Renal pelvis (tissue), 12 donors: ENCODE measurements at places on chromosomes 6 and 20.

DNA sequence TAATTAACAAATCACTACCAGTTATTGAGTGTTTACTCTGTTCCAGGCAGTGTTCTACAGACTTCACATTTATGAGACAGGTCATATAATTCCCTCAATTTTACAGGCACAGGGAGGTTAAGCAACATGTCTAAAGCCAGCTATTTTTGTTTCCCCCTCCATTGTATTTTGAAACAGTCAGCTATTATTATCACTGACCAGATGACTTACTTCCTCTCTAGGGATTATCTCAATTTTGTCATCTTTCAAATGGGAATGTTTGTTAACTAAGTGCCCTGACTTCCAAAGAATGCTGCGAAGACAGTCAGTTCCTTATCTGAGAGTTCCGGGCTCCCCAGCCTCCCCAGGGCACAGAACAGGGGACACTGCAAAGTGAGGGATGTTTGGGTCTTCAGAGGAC lies 5.6 kb upstream of the CNPY3 start:
- DNase-seq, result no peak

GRCh38 chr6:74311431-74311830 lies 615.4 kb downstream of the CD109 start:
- DNase-seq, result no peak

- DNase-seq, result no peak
Measured at GRCh38 chr6:20198156-20198774, 14.0 kb downstream of the MBOAT1 start.

DNA sequence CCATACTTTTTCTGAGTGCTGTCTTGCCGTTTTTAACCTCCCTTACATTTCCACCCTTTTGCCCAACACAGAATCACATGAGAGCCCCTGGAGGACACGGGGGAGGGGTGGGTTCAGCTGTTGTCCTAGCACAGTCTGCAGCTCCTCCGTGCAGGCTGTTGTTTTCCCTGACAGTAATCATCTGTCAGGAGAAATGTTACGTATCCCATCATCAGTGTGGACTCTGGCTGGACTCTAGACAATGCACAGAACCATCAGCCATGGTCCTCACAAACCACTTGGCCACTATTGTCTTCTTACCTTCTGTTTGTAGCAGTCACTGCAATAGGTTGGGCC lies 92.1 kb downstream of the RIN2 start:
- DNase-seq, result peak; percentile 40

DNA sequence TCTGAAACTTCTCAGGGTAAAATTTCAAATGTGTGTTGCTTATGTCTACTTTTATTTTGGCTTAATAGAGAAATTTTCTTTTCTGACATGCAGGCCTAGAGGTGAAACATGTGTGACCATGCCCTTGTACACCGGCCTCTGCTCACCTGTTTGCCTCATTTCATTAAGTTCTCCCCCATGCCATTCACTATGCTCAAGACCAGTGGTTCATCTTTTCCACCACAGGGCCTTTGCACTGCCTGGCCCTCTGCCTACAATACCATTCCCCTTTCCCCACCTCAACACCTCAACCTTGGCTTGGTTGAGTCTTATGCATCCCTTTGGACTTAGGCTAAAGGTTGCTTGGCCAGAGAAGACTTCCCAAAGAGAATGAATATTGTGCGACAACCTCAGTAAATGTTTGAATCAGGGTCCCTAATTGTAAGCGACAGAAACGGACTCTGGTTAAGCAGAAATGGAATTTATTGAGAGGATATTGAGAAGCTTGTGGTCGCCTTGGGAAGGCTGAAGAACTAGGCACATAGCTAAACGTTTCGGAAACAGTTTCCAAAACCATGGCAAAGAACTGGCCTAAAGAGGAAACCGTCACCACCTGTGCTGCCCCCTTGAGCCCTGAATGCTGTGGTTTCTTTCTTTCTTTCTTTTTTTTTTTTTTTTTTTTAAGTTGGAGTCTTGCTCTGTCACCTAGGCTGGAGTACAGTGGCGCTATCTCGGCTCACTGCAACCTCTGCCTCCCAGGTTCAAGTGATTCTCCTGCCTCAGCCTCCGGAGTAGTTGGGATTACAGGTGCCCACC lies 152.2 kb downstream of the SOX4 start:
- no peak for DNase-seq

- no peak for DNase-seq
Measured at GRCh38 chr6:45709781-45710220, 305.9 kb downstream of the CLIC5 start.

DNA sequence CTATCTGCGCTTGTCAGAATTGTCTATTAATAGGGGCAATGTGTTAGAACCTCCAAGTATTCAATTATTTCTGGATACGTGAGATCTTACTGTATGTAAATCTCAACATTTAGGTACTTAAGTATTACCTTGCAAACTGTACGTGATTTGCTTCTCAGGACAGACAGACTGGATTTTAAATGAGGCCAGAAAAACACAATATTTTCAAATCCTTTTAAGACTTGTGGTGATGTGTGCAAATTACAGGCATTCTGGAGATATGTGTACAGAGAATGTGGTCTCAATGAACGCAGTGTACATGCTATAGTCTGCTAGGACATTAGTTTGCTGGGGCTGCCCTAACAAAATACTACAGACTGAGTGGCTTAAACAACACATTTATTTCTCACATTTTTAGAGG lies 16.9 kb downstream of the CCR6 start:
- no peak for DNase-seq

DNA sequence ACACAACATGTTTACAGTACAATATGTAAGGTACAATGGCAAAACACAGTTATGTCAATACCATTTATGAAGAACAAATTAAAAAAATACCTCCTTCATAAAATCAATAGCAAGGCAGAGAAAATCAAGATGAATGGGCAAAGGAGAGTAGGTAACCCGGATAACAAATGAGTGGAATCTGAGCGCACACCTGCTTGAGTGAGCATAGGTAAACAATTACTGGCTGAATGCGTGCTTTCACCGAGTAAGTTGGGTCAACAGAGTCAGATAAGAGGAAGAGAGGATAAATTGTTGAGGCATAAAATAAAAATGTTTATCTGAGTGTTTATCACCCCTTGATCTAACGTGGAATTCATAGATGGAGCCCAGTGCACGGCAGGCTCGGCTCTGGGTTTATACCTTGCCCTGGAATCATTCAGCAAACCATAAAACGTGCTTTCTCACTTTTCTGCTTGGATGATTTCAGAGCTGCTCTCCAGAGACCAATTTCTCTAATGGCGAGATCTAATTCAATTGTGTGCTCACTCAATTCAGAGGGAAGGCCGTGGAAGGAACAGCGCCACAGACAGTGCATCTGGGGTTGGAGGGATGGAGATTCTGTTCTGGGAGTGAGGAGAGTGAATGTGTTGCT lies 224.8 kb upstream of the MAP3K7 start:
- DNase-seq, result peak; percentile 8

- DNase-seq, result no peak
Measured at GRCh38 chr6:165656581-165657324, 6.3 kb downstream of the PDE10A start.

GRCh38 chr6:47288267-47289090 lies 21.2 kb downstream of the TNFRSF21 start:
- DNase-seq, result no peak

GRCh38 chr20:8389381-8390036 lies 257.4 kb downstream of the PLCB1 start:
- peak; percentile 54 for DNase-seq

DNA sequence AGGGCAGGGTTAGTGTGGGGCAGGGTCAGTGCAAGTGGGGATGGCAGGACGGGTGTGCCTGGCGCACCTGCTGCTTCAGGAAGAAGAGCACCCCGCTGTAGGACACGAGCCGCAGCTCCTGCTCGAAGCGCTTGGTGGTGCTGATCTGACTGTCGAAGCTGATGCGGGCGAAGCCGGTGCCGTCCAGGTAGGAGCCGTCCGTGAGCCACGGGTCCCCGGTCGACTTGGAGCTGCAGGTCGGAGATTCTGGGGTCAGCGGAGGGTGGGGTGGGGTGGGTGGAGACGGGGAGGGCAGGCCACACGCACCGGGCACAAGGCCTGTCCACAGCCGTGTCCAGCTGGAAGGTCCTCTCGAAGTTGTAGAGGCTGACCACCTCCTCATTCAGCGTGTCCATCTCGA lies 10.2 kb downstream of the ADRM1 start:
- DNase-seq, result no peak

- DNase-seq, result peak; percentile 58
Measured at GRCh38 chr20:15654208-15654649, 919.0 kb downstream of the KIF16B start.

DNA sequence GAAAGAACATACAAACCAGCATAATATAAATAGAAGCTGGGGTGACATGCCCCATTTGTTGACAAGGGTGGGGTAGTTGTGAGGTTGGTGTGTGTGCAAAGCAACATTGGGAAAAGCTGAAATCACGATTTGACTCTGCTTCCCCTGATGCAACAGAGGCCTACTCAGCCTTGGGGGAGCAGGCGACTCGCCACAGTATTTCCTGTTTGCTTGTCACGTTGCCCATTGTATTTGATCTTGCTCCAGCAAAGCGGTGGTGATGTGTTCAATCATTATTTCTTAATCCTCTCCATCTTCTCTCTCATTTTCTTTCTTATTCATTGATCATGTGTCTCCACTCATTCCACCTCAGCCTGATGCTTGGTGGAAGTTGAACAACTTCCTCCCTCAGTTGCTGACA lies 165.8 kb upstream of the CITED2 start:
- DNase-seq, result no peak

DNA sequence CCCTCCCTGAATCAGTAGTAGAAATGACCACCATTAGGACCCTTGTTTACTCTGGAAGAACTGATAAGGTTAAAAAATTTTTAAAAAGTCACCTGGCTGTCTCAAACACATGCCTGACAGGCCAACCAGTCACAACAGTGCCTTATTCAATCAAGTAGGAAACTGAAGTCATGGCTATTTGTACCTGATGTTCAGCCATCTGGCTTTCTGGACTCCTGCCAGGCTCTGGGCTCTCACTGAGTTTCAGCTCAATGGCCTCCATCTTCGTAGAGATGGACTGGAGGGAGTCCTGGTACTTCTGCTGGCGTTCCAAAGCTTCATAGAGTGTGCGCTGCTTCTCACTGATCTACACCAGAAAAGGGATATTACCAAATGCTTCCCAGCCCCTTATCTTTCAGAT lies 343.8 kb downstream of the SYNE1 start:
- no peak for DNase-seq

GRCh38 chr6:14826456-14826855 lies 419.4 kb upstream of the JARID2 start:
- DNase-seq, result no peak

- no peak for DNase-seq
Measured at GRCh38 chr6:126015863-126016262, 29.5 kb downstream of the TRMT11 start.

GRCh38 chr20:23445596-23446217 lies 6.2 kb downstream of the CSTL1 start:
- DNase-seq, result no peak

DNA sequence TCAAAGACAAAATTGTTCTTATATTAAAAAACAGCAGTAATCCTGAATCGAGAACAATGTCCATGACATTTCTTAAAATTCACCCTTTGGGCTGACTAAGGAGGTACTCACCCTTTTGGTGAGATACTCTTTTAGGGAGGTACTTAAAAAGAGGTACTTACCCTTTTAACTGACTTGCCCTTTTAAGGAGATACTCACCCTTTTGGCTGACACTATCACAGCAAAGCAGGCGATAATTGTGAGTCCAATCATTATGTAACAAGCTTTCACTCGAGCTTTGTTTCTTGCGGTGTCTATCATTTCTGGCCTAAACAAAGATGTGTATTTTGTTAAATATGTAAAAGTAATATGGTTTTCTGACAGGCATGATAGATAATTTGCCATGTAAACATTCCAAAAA lies 3.7 kb downstream of the FAM162B start:
- DNase-seq, result no peak

GRCh38 chr6:67127041-67127440 lies 1420.0 kb upstream of the EYS start:
- no peak for DNase-seq

- no peak for DNase-seq
Measured at GRCh38 chr6:1929931-1930330, 315.5 kb downstream of the GMDS start.

- DNase-seq, result no peak
Measured at GRCh38 chr6:140073456-140073855, 699.0 kb upstream of the CITED2 start.

DNA sequence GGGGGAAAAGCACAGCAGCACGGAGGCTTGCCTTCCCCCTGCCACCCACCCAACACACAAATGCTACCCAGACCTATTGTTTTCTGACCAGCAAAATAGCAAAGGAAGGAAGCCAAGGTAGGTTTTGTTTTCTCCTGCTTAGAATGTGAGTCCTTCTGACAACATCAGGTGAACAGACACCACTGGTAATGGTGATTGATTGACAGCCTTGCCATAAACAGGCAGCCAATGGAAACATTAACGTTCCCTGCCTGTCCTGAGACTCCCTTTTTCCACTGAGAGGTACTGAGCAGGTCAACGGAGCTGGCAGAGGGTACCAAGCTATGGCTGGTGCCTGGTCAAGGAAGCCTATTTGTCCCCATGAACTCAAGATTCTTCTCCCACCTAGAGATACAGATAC lies 234.4 kb downstream of the ADGB start:
- no peak for DNase-seq

DNA sequence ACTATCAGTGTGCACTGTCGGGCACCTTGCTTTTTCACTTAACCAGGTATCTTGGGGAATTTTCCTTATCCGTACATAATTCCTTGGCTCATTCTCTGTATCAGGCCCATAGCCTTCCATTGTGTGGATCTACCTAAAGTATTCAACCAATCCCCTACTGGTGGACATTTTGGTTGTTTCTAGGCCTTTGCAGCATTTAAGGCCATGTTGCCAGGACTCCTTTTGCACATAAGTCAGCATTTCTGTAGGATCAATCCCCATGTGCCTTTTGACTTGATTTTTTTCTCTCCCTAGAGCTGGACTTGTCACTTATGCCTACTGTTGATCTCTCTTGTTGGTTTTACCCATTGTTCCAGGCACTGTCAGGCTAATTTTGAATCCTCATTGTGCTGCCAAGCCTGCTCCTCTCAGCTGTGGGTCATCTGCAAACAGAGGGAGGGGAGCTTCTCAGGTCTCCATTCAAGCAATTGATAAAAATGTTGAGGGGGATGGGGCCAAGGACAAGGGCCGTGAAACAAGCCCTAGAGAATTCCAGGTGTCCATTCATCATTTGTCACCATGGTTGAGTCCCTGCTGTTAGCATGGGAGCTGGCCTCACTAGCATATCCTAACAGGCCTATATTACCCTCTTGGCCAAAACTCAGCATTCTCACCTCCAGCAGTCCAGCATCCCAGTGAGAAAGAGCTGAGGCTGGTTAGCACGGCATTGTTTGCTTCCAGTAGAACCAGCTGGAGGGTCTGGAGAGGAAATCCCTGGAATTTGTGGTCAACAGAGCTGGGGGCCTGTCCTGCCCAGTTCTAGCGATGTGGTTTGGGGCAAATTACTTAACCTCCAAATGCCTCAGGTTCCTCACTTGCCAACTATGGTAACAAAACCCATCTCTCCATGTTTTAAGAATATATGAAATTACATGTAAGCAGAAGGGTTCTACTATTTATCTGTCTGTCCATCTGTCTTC lies 178.4 kb downstream of the MRPL14 start:
- no peak for DNase-seq
